ENCODE measurements at places on chromosomes 3 and 15. TPM values are rescaled to one million over a fixed set of nuclear protein-coding genes. Genes with fewer than 3 reads are reported as not detected.

The CHL1 gene
- polyA plus RNA-seq, result 1.3 TPM

- no peaks in the 10 kb centered on the region for H3K36me3 ChIP-seq
- no peak overlapping the region for H3K27ac ChIP-seq
- no peak for DNase-seq
- no peaks in the 10 kb centered on the region for H3K27me3 ChIP-seq
- H3K4me1 ChIP-seq, result no peaks in the 10 kb centered on the region
Measured at GRCh38 chr3:190229632-190230424, 92.4 kb downstream of the CLDN1 start.

- DNase-seq, result no peak
- H3K4me1 ChIP-seq, result peaks cover 20% of the 10 kb centered on the region
- H3K27ac ChIP-seq, result peak overlapping the region; percentile 37
- peaks cover 6% of the 10 kb centered on the region for H3K27me3 ChIP-seq
- H3K36me3 ChIP-seq, result no peaks in the 10 kb centered on the region
- peak overlapping the region; percentile 48 for H3K4me3 ChIP-seq
Measured at GRCh38 chr15:25862472-25863110, 536 bp downstream of the ATP10A start.

The OXTR gene
- 0.22 TPM for polyA plus RNA-seq

The CCR8 gene
- not detected for polyA plus RNA-seq

- DNase-seq, result no peak
- no peak overlapping the region for H3K27ac ChIP-seq
- H3K27me3 ChIP-seq, result no peaks in the 10 kb centered on the region
Measured at GRCh38 chr3:104909721-104910120, 457.0 kb upstream of the ALCAM start.

GRCh38 chr3:45472795-45473194 lies 84.4 kb downstream of the LARS2 start:
- H3K4me3 ChIP-seq, result no peak overlapping the region
- no peaks in the 10 kb centered on the region for H3K27me3 ChIP-seq
- H3K27ac ChIP-seq, result no peak overlapping the region
- peaks cover 4% of the 10 kb centered on the region for H3K36me3 ChIP-seq
- H3K4me1 ChIP-seq, result no peaks in the 10 kb centered on the region
- DNase-seq, result no peak

DNA sequence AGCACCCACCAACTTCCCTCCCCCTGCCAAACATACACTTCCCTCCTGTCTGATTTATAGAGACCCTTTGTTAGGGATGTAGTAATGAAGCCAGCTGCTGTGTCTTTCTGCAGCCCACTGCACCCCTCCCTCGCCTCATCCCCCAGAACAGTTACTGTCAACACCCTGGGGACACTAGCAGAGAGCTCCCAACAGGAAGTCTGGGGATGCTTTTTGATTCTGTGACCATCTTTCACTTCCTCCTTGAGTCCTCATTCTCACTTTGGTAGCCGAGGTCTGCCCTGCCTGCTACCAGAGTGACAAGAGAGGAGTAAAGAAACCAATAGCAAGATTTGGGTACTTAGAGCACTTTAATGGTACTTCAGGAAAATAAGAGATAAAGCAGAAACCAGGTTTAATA lies 201.6 kb downstream of the SATB1 start:
- no peak for DNase-seq
- no peak overlapping the region for H3K4me3 ChIP-seq
- no peaks in the 10 kb centered on the region for H3K27me3 ChIP-seq
- no peaks in the 10 kb centered on the region for H3K36me3 ChIP-seq

DNA sequence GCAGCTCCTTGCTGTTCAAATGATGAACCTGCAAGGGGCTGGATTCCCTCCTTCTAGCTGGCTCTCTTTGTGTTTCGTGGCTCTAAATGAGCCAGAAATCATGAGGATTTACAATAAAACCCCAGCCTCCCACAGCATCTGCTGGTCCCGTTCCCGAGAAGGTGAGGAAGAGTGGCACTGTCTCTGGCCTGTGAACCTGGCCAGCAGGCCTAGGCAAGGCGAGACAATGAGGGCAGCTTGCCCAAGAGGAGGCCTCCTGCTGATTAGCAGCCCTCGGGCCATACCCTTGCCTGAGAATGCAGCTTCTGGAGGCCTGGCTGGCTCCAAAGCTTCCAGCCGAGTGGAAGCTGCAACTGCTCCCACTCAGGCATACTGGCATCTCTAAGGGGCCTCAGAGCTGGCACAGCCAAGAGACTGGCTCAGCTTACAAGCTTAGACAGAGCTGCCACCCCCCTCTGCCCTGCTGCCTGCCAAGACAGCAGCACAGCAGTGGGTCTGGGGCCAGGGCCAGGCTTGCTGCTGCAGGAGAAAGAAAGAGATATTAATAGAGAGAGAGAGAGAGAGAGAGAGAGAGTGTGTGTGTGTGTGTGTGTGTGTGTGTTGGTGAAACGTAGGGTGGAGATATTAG lies 76.5 kb downstream of the HMG20A start:
- peak overlapping the region; percentile 22 for H3K4me3 ChIP-seq
- H3K27ac ChIP-seq, result peak overlapping the region; percentile 91
- H3K27me3 ChIP-seq, result no peaks in the 10 kb centered on the region
- peak; percentile 94 for DNase-seq

- H3K27me3 ChIP-seq, result no peaks in the 10 kb centered on the region
- H3K4me1 ChIP-seq, result no peaks in the 10 kb centered on the region
- no peak overlapping the region for H3K4me3 ChIP-seq
Measured at GRCh38 chr3:118479376-118479775, 555.3 kb downstream of the IGSF11 start.

- H3K27me3 ChIP-seq, result no peaks in the 10 kb centered on the region
- no peak for DNase-seq
- no peak overlapping the region for H3K27ac ChIP-seq
- no peak overlapping the region for H3K4me3 ChIP-seq
Measured at GRCh38 chr15:92612891-92613290, 42.7 kb downstream of the FAM174B start.

- no peak overlapping the region for H3K27ac ChIP-seq
- peaks cover 37% of the 10 kb centered on the region for H3K36me3 ChIP-seq
- no peak overlapping the region for H3K4me3 ChIP-seq
- DNase-seq, result no peak
- H3K4me1 ChIP-seq, result peaks cover 11% of the 10 kb centered on the region
Measured at GRCh38 chr15:42157381-42157780, 945 bp upstream of the PLA2G4F start.

- no peaks in the 10 kb centered on the region for H3K36me3 ChIP-seq
- H3K27me3 ChIP-seq, result no peaks in the 10 kb centered on the region
Measured at GRCh38 chr15:90957791-90958190, 3.1 kb downstream of the RCCD1 start.

- DNase-seq, result no peak
- H3K27me3 ChIP-seq, result no peaks in the 10 kb centered on the region
- no peak overlapping the region for H3K27ac ChIP-seq
- H3K4me1 ChIP-seq, result peaks cover 2% of the 10 kb centered on the region
- no peak overlapping the region for H3K4me3 ChIP-seq
Measured at GRCh38 chr3:174035328-174035886, 637.9 kb downstream of the NLGN1 start.

The CD80 gene
- polyA plus RNA-seq, result 0.19 TPM

DNA sequence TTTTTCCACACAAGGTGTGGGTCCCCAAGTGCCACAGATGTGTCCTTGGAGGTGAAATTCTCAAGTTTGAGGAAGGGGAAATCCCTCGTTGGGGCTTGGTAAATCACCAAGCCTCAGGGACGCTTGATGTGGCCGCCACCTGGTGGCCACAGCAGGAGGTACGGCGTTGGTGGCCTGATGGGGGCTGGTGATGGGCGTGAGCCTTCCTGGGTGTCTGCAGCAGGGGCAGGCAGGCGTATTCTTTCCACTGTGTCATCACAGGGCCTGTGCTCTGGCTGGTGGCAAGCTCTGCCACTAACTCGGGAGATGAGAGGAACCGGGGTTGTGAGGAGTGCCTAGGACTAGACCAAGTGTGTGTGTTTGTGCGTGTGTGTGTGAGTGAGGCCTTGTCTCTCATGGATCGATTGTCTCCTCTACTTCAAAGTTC lies 4.2 kb downstream of the ACOX2 start:
- no peak overlapping the region for H3K27ac ChIP-seq
- H3K4me3 ChIP-seq, result no peak overlapping the region
- peaks cover 52% of the 10 kb centered on the region for H3K36me3 ChIP-seq
- peaks cover 38% of the 10 kb centered on the region for H3K4me1 ChIP-seq
- H3K27me3 ChIP-seq, result no peaks in the 10 kb centered on the region

The SYNPR gene
- polyA plus RNA-seq, result 0.12 TPM

DNA sequence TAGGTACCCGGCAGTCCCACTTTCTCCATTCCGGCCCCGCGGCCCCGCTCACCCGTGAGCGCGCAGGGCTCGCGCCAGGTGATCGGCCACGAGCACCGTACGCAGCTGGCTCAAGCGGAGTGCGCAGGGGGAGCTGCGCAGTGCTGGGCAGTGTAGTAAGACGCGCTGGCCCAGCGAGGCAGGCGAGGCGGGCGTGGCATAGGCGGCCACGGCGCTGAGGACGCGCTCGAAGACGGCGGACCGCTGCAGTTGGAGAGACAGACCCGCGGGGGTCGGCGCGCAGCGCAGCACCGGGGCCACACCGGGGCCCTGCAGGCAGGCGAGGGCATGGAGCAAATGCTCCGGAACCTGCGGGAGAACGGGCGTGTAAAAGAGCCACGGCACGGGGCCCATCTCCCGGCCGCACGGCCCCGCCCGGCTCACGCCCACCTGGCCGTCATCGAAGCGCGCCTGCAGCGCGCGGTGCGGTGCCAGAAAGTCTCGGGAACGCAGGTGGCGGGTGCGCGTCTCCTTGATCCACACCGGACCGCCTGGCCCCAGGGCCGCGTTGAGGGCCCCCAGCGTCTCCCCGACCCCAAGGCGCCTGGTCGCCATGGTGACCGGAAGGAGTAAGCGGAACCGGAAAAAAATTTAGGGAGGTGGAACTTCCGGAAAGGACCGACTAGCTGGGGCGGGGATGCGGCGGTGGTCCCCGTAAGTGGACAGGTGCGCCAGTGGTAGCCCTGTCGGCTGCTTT lies at the start of gene DALRD3:
DALRD3 (minus strand) TSS at position 610 of the 736 bp plus-strand sequence; CDS start at position 594, 16 bp downstream.
- DNase-seq, result peak; percentile 73
- H3K27me3 ChIP-seq, result no peaks in the 10 kb centered on the region
- peak within 1 kb of the TSS; percentile 87 for H3K27ac ChIP-seq
- no peaks in the 10 kb centered on the region for H3K36me3 ChIP-seq
- H3K4me3 ChIP-seq, result peak within 1 kb of the TSS; percentile 72

- DNase-seq, result no peak
- no peak overlapping the region for H3K4me3 ChIP-seq
- no peaks in the 10 kb centered on the region for H3K4me1 ChIP-seq
- no peaks in the 10 kb centered on the region for H3K27me3 ChIP-seq
Measured at GRCh38 chr15:95864467-95864886, 466.0 kb upstream of the NR2F2 start.

DNA sequence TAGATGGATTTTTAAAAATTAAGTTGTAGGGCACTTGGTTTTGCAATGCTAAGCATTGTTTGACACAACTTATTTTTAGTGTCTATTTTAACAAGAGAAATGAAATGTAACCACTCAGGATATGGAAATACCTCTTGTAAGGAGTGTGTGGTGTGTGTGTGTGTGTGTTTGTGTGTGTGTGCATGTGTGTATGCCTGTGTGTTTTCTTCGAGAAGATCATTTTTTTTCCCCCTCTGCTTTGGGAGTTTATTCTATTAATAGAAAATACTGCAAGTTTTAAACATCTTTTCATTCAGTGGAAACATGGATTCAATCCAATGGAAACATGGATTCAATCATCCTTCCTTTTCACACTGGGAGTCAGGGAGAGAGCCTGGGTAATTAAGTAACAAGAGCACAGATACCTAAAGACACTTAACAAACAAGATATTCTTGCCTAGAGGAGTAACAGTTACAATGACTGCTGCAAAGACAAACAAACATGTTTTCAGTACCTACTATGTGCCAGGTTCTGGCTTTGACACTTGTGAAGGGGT lies 567.2 kb upstream of the TBL1XR1 start:
- H3K36me3 ChIP-seq, result no peaks in the 10 kb centered on the region
- H3K27me3 ChIP-seq, result no peaks in the 10 kb centered on the region
- no peak overlapping the region for H3K4me3 ChIP-seq
- H3K27ac ChIP-seq, result peak overlapping the region; percentile 80

- peaks cover 4% of the 10 kb centered on the region for H3K4me1 ChIP-seq
- peak overlapping the region; percentile 18 for H3K27ac ChIP-seq
- no peak for DNase-seq
- no peaks in the 10 kb centered on the region for H3K27me3 ChIP-seq
- H3K36me3 ChIP-seq, result no peaks in the 10 kb centered on the region
- H3K4me3 ChIP-seq, result no peak overlapping the region
Measured at GRCh38 chr3:141104151-141104821, 53.1 kb downstream of the SPSB4 start.

The RBP2 gene
- not detected for polyA plus RNA-seq

- H3K27me3 ChIP-seq, result peaks cover 19% of the 10 kb centered on the region
- H3K4me3 ChIP-seq, result no peak overlapping the region
- peaks cover 50% of the 10 kb centered on the region for H3K4me1 ChIP-seq
- H3K36me3 ChIP-seq, result peaks cover 66% of the 10 kb centered on the region
- DNase-seq, result no peak
Measured at GRCh38 chr3:14450506-14450905, 48.1 kb downstream of the SLC6A6 start.

DNA sequence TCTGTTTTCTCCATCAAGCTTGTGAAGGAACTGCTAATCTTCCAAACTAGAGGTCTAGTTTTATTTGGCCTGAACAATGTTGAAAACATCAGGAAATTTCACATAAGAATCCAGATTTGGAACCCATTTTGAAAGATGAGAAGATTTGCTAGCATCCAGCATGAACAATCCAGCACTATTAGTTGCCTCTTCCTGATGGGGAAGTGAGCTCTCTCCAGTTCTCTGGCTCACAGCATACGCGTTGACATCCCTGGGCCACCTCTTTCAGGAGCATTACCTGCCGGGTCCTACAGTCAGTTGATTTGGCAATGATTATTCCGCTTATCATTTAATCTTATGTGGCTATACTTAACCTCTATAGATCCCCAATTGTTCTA lies 10.9 kb downstream of the GPR87 start:
- H3K27ac ChIP-seq, result no peak overlapping the region
- no peaks in the 10 kb centered on the region for H3K27me3 ChIP-seq
- H3K4me3 ChIP-seq, result no peak overlapping the region
- no peaks in the 10 kb centered on the region for H3K4me1 ChIP-seq
- no peak for DNase-seq
- no peaks in the 10 kb centered on the region for H3K36me3 ChIP-seq

GRCh38 chr3:43289401-43289800 lies 3.1 kb downstream of the SNRK start:
- H3K27me3 ChIP-seq, result no peaks in the 10 kb centered on the region
- no peak for DNase-seq
- peak overlapping the region; percentile 68 for H3K4me3 ChIP-seq
- H3K4me1 ChIP-seq, result peaks cover 50% of the 10 kb centered on the region

The SLC35G2 gene
- polyA plus RNA-seq, result 3.2 TPM

- H3K4me3 ChIP-seq, result no peak overlapping the region
- no peak overlapping the region for H3K27ac ChIP-seq
- no peaks in the 10 kb centered on the region for H3K36me3 ChIP-seq
Measured at GRCh38 chr15:90412356-90413194, 24.5 kb downstream of the IQGAP1 start.

GRCh38 chr15:66016199-66016598 lies 146.9 kb downstream of the RAB11A start:
- peaks cover 8% of the 10 kb centered on the region for H3K27me3 ChIP-seq
